ENCODE measurements at places on chromosomes 2 and 18. TPM values are rescaled to one million over a fixed set of nuclear protein-coding genes. Genes with fewer than 3 reads are reported as not detected.

DNA sequence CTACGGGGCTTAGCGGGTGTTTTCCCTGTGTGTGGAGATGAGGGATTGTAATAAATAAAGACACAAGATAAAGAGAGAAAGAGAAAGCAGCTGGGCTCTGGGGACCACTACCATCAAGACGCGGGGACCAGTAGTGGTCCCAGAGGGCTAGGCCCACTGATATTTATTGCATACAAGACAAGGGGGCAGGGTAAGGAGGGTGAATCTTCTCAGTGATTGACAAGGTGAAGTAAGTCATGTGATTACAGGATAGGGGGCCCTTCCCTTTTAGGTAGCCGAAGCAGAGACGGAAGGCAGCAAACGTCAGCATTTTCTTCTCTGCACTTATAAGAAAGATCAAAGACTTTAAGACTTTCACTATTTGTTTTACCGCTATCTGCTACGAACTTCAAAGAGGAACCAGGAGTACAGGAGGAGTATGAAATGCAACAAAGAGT is 4.5 kb upstream of the GAL3ST2 start:
- DNase-seq, result no peak

DNA sequence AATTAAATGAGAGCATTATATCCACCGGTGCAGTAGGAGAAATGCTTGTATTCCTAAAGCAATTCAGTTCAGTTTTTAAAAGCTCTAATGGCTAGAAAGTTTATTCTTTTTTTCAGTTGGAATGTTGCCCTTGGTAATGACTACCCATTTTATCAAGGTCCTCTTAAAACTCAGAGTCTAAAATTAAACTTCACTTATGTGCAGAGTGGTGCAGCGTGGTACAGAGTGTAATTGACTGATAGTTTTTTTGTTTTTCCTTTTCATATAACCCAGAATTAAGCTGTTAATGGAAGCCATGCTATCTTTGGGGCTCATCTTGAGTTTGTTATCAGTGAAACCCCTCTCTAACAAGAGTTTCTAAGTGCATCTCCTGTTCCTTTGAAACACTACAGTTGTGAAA is 21.4 kb downstream of the NCOA1 start:
- no peak for DNase-seq

DNA sequence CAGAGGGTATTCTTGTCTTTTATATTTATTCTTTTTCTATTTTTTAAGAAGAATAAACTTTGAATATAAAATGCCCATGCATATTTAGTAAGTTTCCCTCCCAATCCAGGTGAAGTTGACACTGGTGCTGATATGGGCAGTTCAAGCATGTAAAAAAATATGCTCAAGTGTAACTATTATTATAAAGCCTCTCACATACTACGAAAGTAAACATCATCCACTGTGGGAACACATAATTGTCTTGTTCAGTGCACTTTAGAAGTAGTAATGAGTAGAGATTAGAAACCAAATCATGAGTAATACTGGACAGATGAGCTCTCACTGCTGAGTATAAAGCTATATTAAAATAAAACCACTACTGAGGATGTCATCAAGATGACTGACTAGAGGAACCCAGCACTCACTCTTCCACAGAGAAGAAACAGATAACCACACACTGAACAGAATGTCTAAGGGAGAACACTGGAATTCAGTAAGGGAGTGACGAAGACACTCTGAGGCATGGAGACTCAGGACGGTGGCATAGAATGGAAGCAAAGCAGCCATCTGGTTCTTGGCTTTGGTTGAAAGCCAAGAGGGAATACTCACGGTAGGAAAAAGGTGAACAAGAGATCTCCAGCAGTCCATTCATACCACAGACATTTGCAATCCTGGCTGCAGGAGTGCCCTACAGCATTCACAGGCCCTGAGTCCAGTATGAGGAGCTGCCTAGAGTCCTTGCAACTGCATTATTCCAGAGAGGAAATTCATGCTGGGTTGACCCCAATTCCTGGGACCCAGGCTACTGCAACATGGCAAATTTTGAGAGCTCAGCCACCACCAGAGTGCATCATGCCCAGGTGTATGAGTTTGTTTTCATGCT is 9.5 kb upstream of the FAM110C start:
- no peak for DNase-seq

- no peak for DNase-seq
Observed at GRCh38 chr18:44453505-44453904, 227.2 kb upstream of the SETBP1 start.

DNA sequence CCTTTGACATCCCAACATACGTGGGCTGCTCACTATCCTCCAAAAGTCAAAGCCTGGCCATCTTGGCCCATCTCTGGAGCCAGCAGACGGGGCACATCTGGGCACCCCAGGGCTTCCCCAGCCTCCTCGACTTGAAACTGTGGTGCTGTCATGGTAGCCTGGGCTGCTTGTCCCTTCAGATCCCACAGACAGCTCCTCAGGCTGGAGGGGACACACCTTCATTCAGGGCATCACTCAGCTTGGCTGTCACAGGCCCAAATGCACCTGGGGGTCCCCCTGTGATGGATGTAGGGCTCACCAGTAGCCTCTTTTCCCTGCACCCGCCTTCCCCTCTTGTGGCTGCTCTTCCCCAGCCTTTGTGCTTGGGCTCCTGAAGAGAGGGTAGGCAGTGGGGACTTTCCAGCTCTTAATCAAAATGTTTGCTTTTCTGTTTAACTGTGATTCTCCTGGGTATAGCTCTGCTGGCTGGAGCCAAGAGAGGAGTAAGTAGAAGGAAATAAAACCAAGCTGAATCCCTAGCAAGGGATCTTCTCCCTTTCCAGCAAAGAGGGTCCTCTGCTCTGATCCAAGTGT is 92.3 kb downstream of the GYPC start:
- no peak for DNase-seq

DNA sequence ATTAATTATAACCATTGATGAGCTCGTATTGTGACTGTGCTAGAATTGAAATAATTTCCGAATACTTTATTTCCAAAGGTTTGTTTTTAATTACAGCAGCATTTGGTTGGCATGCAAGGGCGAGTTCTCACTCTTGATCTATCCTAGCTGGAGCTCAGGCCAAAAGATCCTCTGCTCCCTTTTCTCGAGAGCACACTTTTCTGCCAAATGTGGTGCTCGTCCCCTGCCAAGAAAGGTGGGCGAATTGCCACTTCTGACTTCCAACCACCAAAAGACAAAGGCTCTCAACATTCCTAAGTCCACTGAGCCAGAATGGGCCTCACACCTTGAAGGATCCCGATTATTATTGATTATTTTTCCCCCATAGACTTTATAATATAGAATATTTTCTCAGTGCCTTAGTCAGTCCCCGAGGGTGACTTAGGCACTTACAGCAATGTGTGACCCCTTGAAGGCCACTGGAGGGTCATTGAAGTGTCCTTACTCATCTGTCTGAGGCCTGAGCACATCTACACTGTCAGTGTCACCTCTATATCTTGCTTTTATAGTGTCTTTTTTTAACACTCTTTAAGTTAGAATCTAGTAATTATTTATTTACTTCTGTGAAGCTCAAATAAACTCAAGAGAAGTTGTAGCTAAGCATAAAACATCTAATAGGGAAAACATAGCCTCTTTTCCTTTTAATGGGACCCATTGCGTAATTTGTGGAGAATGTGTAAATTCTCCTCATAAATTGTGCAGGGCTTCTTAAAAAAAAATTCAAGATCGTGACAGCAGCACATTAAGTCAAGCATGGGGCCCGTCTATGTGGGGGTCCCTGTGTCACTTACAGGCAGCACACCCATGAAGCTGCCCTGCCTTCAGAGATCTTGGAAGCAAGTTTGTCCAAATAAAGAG is 98.3 kb downstream of the MEIS1 start:
- no peak for DNase-seq

- no peak for DNase-seq
Observed at GRCh38 chr2:228541789-228542188, 360.3 kb upstream of the SPHKAP start.

- DNase-seq, result no peak
Observed at GRCh38 chr2:203484266-203485112, 50.6 kb downstream of the RAPH1 start.

DNA sequence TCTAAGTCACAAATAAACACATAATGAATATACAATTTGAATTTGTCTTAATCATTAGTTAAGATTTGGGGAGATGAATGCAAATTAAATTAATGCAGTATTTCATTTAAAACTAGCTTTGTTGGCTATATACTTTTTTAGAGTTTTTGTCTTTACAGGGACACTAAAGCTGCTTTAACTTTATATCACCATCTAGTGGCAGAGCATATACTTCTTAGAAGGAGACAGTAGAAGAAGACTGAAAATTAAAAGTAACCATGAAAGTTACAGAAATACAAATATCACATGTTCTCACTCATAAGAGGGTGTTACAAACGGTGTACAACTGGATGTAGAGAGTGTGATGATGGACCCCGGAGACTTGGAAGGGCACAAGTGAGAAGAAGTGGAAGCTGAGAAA is 268.3 kb upstream of the NETO1 start:
- no peak for DNase-seq

GRCh38 chr2:45577441-45577840 is 33.6 kb downstream of the SRBD1 start:
- no peak for DNase-seq

DNA sequence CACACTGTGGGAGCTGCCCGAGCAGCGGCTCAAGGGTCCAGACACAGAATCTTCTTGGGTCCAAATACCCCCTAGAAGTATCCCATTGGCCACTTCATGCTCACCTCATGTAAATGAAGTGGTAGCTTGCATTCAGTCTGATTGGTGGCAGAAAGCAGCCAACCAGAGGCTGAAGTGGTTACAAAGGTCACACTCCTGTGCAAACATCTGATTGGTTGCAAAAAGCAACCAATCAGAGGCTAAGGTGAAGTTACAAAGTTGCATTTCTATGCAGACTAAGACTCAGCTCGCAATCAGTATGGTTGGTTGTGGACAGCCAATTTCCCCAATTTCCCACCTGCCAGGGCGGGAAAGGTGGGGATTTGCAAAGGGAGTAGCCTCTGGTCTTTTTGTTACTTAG is 94.3 kb downstream of the DGKD start:
- DNase-seq, result peak; percentile 17

Gene COL3A1
- 48.0 TPM for total RNA-seq

DNA sequence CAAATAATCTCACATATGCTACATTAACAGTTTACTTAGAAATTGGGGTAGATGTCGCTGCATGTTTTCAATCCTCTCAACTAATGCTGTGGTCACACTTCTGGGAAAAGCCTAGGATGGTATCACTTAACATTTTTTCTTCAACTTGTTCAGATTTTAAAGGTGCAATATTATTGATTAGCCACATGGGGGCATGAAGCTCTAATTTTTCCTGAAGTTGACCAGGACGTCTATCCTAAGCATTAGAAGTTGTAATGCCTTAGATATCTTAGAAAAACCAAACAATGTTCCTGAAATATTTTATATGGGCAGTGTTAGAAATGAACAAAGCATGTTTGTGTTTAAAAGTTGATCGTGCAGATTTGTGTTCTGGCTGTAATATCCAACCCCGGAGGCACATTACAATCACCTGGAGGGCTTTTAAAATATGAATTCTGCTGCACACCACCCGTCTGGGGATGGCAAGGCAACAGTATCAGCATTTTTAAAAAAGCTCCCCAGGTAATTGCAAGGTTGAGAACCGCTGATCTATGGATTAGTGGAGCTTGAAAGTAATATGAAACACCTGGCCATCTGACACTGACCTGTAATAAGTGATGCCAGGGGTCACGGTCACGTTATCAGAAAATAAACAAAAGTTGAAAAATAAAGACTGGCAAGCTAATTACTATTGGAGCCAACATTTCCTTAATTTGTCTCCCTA is 100.5 kb upstream of the LMAN1 start:
- no peak for DNase-seq

GRCh38 chr2:201661366-201661765 is 18.1 kb upstream of the TMEM237 start:
- no peak for DNase-seq

GRCh38 chr2:18439716-18440115 is 120.7 kb downstream of the RDH14 start:
- no peak for DNase-seq

Gene HOXD10
- 1.0 TPM for total RNA-seq

Gene ABCB6
- total RNA-seq, result 6.8 TPM

- DNase-seq, result no peak
Observed at GRCh38 chr18:36327352-36328316, 30.1 kb downstream of the FHOD3 start.

Gene CREB1
- total RNA-seq, result 42.9 TPM

GRCh38 chr2:100064592-100065428 is 77.6 kb downstream of the AFF3 start:
- DNase-seq, result no peak

- no peak for DNase-seq
Observed at GRCh38 chr2:126723281-126723815, 67.4 kb downstream of the GYPC start.

DNA sequence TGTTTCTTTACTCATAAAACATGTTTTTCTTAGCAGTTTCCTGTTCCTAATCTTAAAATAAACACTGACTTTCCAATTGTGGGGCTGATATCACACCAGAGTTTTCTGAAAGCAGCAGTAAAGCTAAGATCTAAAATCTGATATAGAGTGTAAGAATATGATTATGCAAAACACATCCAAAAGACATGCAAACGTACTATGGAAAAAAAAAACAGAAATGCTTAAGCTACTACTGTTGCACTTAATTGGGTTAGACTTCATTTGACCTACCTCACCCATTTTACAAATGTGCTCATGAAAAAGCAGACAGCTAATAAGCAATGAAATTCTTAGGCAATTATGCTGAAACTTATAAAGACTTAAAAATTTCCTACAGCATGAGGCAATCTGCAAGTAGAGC is 10.5 kb downstream of the CYTIP start:
- no peak for DNase-seq

DNA sequence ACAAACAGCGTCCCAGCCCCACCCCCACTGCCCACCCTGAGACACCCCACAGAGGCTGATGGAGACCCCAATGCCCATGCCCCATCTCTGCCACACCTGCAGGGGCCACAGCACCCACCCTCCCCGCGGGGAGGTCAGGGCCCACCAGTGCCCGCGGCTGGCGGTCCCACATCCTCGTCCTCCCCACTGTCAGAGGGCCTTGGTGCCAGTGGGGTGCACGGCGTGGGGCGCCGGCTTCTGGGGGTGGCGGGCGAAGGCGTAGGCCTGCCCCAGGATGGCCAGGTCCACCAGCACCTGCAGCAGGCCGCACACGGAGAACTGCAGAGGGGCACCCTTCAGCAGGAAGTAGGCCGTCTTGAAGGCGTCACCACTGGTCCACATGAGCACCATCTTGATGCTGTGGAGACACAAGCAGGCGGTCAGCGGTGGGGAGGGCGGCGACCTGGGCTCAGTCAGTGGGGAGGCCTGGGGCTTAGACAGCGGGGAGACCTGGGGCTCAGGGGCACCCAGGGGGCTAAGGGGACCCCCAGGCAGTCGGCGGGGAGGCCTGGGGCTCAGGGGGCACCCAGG is 47.6 kb downstream of the SLC66A2 start:
- peak; percentile 19 for DNase-seq
